ENCODE measurements at places on chromosomes 16 and 17.
A peak's percentile ranks its signal among the peaks of the same experiment; 100 is the strongest.

DNA sequence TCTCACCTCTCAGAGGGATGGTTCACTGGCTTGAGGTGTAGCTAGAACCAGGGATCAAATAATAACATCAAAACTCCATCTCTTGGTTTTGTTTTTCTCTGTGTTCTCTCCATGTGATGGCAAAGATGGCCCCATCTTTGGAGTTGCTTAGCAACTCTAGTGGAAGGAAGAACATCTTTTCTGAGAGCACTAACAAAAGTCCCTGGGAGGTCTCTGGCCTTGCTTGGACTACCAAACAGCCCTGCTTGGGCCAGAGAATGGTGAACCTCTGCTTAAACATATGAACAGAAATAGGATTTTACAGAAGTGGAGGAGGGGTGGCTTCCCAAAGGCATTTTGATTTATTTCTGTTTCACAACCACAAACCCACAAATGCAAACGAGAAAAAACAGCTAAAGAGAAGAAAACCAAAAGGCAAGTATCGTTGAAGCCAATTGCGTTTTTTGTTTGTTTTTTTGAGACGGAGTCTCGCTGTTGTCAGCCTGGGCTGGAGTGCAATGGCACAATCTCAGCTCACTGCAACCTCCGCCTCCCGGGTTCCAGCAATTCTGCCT, 13.2 kb downstream of the GABARAPL2 start:
- DNase-seq, result no peak

- no peak for DNase-seq
Measured at GRCh38 chr17:41544491-41544892, 16.4 kb upstream of the KRT19 start.

- no peak for DNase-seq
Measured at GRCh38 chr16:70605283-70605657, 41.1 kb upstream of the IL34 start.

GRCh38 chr16:69865701-69866100, 85.4 kb upstream of the CLEC18A start:
- DNase-seq, result peak; percentile 87

DNA sequence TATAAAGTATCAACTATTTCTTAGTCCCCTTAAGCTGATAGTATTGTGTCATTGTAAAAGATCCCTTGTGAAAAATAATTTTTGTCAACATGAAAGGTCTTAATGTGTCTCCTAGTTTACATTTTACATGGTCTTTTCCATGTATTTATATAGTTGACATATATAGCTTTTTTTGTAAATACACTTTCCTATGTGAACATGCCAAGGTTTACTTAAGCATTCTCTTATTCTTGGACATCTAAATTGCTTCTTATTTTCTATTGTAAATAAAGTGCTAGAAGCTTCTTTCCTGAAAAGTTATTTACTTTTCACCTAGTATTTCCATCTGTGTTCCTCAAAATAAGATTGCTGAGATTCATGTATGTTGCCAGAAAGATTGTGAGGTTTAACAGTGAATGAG, 29.3 kb downstream of the TENT4B start:
- DNase-seq, result no peak

- peak; percentile 48 for DNase-seq
Measured at GRCh38 chr16:68992521-68992920, 112.9 kb upstream of the HAS3 start.

DNA sequence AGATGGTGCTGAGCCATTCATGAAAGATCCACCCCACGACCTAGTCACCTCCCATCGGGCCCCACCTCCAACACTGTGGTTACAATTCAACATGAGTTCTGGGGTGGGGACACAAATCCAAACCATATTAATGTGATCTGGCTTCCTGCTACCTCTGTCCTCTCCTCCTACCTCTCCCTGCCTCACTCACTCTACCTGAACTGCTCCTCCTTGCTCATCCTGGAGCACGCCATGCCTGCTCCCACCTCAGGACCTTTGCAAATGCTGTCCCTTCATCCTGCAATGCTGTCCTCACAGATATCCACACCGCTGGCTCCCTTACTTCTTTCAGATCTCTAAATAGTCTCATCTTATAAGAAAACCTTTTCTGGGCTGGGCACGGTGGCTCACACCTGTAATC, 10.8 kb upstream of the SLC13A5 start:
- no peak for DNase-seq

GRCh38 chr17:48574505-48575065, 3.6 kb downstream of the HOXB4 start:
- DNase-seq, result no peak

DNA sequence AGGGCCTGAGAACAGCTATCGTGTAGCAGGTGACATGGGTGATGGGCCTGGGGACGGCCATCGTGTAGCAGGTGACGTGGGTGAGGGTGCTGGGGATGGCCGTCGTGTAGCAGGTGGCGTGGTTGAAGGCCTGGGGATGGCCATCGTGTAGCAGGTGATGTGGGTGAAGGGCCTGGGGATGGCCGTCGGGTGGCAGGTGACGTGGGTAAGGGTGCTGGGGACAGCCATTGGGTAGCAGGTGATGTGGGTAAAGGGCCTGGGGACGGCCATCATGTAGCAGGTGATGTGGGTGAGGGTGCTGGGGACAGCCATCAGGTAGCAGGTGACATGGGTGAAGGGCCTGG, 15.5 kb downstream of the TPSD1 start:
- DNase-seq, result no peak

DNA sequence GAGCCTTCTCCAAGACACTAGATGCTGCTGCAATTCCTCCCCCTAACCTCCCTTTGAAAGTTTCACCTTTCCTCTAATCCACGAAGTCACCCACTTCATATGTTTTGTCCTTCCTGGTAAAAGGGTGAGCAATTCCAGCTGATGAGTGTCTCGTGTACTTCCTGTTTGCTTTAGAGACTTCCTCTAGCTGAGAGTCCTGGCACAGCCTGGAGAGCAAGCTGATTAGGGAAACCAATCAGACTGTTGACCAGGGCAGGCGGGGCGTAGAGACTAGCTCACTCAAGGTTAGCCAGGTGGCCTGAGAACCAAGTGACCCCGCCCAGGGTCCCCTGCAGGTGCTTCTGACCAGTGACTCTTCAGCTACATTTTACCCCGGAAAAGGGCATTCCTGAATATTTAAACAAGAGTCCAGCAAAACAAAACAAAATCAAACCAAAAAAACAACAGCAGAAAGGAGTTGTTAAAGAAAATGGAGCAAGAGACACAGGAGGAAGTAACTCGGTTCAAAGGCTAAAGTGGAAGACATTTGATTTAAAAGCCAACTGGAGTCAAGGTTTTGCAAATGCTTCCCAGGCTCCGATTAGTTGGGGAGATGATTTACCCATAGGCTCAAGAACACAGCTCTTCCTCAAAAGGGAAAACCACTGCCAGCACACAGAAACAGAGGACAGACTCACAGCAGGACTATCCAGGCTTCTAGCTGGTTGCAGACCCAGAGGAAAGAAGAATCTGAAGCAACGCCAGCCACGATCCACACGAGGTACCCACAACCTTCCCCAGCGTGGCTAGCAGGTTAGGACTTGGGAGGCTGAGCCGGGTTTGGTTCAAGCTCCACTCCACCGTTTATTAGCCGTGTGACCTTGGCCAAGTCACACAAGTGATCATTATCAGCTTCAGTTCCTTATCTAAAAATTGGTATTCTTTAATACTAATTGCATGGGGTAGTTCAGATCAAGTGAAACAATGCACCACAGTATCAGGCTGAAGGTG, 13.4 kb downstream of the HSPB9 start:
- DNase-seq, result no peak

- no peak for DNase-seq
Measured at GRCh38 chr16:1984347-1985225, 593 bp downstream of the GFER start.

DNA sequence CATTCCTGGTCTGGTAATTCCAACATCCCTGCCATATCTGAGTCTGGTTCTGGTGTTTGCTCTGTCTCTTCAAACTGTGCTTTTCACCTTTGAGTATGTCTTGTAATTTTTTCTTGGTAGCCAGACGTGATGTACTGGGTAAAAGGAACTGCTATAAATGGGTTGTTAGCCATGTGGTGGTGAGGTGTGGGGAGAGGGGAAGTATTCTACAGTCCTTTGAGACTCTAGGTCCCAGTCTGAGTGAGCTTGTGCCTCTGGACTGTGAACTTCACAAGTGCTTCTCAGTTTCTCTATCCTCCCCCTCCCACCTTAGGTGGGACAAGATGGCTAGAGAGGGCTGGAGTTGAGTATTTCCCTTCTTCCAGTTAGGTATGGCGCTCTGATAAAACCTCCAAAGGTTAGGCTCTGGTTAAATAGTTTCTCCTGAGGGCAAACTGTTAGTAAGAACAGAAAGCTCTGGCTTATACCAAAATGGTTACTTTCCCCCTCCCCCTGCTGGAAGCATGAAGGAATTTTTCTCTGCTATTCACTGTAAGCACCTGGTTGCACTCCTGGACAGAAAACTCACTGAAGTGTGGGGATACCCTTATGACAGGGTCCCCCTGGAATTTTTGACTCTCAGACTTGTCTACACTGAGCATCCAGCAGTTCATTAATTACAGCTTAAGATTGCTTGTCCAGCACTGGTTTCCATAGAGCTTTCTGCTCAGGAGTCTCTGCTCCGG, 87.8 kb downstream of the MARCHF10 start:
- no peak for DNase-seq
